ENCODE measurements at places on chromosomes 13 and 19.

DNA sequence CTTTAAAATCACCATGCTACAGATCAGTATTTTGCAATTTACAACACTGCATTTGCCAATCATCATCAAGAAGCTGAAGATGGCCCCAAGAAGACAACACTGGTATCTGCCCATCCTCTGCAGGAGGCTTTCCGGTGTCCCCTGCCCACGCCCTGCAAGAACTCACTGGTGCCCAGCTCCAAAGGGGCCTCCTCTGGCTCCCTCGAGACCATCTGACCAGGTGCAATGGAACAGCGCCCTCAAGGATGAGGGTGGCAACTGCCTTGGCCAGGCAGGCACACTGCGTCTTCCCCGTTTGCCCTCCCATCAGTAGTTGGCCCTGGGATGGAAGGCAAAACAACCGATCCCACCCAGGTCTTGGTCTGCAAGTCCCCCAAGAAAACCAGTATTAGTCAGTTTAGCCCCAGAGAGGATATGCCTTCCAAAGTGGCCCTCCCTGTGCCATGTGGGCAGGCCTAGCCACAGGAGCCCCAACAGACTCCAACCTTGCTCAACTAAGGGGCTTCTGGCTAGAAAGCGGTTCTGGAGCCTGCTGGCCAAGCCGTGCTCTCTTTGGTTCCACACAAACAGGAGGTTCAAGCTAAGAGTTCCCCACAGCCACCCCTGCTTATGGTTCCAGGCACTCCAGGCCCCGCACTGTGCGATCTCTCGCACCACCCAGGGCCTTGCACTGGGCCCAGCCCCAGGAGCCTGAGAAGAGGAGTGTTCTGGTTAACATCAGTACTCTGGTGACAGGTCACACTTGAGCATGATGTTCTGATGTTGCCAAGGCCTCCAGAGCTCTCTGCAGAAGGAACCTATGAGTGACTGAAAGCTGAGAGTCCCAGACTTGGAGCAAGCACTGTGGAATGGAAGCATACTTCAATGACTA, 4.7 kb downstream of the PCID2 start:
- DNase-seq: no peak

DNA sequence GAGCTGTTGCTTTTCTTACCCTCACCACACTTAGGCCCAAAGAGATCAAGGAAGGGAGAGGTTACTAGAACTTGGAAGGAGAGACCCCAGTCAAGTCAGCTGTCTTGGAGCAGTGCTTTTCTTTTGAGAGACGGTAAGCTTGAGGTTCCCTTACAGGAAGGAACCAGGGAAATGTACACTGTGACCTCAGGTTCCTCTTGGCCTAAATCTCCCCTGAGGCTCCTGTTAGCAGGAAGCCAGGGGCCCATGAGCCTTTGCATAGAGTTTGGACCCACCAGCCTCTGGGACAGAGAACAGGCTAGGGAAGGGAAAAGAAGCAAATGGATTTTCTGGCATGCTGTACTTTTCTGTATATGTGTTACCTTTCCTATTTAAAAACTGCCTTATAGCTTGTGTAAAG, 5.9 kb upstream of the GPR18 start:
- DNase-seq: no peak

GRCh38 chr19:46660008-46660517, 919 bp downstream of the DACT3 start:
- DNase-seq: no peak

- no peak for DNase-seq
These were observed 388.1 kb upstream of the PRR20A start for GRCh38 chr13:56752636-56753035.

DNA sequence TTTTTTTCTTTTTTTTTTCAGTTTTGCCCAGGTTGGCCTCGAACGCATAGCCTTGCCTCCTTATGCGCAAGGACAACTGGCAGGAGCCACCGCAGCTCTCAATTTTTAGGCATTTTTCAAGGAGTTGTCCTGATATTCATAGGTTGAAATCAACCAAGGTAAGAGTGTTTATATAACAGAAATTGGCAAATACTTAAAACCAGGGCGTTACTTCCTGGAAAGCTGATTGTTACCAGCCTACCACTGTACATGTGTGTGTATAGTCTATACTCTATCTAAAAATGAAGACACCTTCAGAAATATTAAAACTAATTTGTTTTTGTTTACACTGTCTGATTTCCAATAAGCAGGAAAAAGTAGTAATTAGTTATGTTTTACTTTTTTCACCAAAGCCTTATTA, 39.2 kb downstream of the GPC6 start:
- no peak for DNase-seq

DNA sequence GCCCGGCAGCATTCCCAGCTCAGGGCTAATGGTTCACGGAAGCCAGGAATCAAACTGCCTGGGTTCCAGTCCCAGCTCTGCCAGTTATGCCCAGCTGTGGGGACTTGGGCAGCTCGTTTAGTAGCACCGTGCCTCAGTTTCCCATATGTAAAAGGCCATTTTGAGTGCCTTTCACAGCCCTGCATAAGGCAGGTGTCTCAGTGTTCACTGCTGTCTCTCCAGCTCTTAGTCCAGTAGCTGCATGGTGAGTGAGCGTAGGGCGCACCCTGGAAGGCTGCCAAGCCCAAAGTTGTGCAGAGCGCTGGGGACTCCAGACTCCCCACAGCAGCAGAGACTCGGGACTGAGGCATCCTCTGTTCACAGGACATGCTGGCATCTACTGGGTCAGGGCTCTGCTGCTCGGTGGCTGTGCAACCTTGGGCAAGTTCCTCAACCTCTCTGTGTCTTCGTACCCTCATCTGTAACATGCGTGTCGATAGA, 5.5 kb downstream of the RPL28 start:
- peak; percentile 54 for DNase-seq

DNA sequence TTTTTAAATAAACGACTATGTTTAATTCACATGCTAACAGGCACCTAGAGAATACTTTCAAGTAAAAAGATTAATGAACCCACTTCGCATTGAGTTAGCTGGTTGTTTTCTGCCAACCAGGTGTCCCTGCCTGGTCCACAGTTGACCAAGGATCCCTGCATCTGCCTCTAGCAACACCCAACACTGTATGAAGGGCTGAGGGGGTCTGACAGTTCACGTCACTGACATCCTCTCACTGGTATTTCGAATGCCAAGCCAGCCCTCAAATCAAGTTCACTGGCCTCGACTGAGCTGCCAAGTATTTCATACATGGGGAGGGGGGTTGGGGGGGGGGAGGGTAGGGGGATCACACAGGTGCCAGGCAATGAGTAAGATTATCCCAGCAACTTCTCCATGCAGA, 25.4 kb downstream of the SLC25A30 start:
- no peak for DNase-seq

DNA sequence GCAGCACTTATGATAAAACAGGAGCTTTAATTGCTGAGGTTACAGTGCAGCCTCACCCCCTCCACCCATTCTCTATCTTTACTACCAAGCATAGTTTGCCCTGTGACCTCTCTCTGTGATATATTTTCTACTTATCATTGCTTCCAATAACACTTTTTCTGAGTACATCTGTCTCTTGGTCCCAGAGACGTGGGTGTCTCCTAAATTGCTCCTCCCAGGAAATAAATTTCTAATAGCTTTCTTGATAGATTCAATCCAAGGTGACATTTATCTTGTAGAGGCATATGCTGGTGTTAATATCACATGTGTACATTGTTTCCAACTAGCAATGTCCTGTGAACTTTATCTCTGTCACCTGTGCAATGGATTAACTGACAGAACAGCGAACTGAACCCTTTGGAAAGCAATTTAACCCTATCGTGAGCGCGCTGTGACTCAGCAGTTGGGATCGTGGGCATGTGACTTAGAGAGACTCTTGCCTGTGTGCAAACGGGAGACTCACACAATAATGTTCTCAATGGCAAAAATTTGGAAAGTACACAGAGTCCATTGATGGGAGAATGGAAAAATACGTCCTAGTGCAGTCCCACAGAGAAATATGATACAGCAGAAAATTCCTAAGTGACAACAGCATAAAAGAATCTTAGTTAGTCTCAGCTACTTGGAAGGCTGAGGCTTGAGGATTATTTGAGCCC, 7.0 kb upstream of the MAP2K2 start:
- DNase-seq: no peak

DNA sequence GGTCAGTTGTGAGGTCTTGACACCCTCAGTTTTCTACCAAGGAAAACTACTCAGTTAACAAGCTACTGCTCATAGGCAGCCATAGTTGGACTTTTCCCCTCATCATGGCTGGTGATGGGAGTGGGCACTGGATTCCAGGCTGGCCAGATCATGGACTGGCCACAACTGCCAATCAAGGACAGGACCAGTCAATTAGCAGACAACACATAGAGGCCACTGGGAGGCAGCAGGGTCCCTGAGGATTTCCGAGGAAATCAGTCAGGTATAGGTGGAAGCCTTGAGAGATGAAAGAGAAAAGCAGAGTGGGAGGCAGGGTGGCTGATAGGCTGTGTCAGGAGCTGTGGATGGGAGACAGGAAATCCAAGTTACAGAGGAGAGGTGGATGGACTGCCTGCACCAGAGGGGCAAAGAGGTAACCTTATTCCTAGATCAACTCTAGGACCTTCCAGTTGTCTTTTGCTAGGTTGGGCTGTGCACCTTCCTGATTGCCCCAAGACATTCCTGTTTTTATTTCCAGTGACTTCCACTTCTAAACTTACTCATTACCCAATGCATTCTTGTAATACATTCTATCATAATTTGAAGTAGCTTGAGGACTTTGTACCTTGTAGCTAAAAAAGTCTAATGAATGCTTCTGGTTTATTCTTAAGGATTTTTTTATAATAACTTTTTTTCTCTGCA, 361.8 kb downstream of the KCNRG start:
- no peak for DNase-seq

Measured in natural killer cell treated with Interleukin-12 subunit alpha and Interleukin-12 subunit beta and Interleukin-15 and Interleukin-18, amount 100 ng/mL, for 72 hours (primary cell).